NCI-H1417 treated with DMSO at 0.1 percent for 48 hours (cell line): ENCODE measurements at places on chromosomes 5 and 9.

DNA sequence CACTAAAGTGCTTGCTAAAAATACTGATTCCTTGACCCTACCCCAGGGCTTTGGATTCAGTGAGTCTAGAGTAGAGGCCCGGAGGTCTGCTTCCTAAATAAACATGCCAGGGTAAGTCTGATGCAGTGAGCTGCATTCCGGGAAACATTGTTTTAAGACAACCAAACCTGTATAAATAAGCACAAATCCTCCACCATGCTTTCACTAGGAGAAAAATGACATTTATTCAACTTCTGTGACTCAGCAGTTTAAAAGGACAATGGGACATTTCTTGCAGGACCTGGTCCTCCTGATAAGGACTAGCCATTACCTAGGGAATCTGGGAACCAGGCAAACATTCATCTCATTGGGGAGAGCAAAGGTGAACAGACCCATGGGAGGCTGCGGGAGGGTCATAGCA lies 335.3 kb downstream of the MLLT3 start:
- DNase-seq: no peak

DNA sequence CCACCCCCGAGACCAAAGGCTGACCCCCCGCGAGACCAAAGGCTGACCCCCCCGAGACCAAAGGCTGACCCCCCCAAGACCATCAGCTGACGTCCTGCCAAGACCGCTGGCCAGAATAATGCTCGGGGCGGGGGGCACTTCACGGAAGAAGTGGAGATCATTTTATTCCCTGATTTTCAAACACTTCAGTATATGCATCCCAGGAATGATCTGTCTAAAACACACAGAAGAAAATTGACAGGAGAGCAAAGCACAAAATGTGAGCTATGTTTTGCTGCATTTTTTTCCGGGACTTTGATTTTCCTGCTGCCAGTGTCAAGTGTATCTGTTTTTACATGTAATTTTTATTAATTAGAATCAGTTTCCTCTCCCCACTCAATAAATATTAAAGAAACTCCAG lies 67.1 kb downstream of the ADAMTS2 start:
- DNase-seq: no peak

DNA sequence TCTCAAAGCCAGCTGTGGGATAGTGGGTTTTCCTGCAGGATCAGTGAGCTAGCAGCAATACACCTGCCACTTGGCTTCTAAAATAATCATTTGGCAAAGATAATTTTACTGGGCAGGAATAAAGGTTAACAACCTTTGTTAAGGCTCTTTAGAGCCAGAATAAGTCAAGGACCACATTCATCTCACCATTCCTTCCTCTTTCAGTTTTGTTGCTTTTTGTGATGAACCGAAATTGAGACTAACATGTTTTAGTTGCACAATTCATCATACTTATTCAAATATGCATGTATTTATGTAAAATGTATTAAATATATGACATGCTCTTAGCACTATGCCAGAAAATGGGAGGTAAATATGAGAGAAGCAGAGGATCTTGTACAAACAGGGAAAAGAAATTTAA lies 824.4 kb upstream of the TYRP1 start:
- DNase-seq: no peak

- no peak for DNase-seq
These were observed 30.6 kb downstream of the KDM4C start for GRCh38 chr9:6788162-6789016.

DNA sequence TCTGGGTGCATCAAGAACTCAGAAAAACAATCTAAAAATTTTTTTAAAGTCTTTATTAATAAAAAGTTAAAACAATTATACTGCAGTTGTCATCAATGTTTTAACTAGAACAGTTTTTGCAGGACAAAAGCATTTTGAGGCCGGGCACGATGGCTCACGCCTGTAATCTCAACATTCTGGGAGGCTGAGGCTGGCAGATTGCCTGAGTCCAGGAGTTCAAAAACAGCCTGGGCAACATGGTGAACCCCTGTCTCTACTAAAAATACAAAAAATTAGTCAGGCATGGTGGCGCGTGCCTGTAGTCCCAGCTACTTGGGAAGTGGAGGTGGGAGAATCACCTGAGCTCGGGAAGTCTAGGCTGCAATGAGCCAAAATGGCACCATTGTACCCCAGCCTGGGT lies 5.2 kb upstream of the SPRY4 start:
- no peak for DNase-seq

- DNase-seq: no peak
These were observed 41.8 kb downstream of the TNFSF8 start for GRCh38 chr9:114888607-114889006.

DNA sequence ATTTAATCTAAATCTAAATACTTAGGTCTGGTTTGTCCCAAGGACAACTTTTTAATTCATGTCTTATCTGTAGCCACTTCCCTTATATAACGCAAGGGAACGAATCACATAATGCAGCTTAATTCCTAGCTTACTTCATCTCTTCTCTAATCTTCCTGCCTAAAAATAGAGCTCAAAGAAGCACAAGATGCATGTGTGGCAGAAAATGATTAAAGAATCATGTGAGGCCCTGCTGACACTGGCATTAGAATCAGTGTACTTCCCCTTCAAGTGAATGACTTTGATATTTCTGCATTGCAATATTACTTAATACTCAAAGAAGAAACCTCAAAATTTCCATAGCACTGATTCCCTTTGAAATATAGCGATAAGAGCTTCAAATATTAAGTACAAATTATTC lies 317.9 kb upstream of the FTMT start:
- no peak for DNase-seq

- no peak for DNase-seq
These were observed 608.1 kb upstream of the RORB start for GRCh38 chr9:73889023-73889422.

- no peak for DNase-seq
These were observed 29.9 kb downstream of the BTNL9 start for GRCh38 chr5:181069767-181070491.

- DNase-seq: no peak
These were observed 455.0 kb upstream of the DMAC1 start for GRCh38 chr9:8254541-8254940.

GRCh38 chr9:129272348-129273025 lies 94.4 kb upstream of the IER5L start:
- DNase-seq: no peak

DNA sequence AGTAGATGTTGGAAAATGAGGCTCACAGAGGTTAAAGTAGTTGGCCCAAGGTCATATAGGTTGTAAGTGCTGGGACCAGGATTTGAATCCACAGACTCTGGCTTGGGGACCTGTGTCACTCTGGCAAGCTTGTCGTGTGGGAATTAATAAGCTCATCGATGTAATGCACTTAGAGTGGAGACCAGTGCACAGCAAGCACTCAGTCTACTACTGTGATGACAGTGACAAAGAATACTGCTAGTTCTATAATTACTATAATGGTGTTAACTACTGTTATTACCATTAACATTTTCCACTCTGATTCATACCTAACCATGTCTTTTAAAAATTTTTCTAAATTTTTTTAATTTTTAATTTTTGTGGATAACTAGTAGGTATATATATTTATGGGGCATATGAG lies 12.8 kb downstream of the PAM start:
- DNase-seq: no peak

DNA sequence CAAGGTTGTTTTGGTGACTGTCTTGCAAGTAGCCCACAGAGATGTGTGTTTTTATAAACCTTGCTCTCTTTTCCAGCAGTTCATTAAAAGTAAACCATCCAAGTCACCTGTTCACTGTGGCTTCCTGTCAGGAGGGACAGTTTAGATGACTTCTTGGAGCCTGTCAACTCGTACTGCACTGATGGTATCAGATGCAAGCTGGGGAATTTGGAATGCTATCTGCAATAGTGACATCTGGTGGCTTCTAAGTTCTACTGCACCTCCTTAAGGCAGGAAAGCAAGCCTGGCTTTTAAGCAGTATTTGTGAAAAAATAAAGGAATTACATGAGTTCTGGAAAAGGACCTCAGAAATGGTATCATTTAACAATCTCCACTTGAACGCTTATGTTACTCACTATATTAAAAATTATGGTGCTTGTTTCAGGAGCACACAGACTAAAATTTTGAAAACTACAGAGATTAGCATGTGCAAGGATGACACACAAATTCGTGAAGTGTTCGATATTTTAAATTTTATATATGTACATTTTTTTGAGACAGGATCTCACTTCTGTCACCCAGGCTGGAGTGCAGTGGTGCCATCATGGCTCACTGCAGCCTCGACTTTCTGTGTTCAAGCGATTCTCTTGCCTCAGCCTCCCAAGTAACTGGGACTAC lies 164.0 kb downstream of the TTC39B start:
- no peak for DNase-seq
